ENCODE measurements at places on chromosomes 4 and X.

- peak; percentile 58 for DNase-seq
Measured at GRCh38 chr4:2867758-2868491, 24.3 kb downstream of the ADD1 start.

DNA sequence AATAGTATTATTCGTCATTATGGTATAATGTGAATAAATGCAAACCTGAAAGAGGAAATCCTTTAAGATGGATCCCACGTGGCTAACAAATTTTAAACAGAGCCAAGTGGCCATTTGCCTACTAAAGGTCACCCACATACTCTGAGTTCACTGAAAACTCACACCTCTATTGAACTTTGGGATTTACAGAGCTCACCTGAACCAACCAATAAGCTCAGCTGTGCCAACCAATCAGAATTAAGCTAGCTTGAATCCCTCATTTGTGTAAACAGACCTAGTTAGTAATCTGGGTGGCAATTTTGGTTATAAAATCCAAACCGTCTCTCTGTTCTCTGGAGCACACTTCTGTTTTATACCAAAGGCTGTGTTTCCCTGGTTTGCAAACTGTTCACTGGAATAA, 5.4 kb upstream of the NUDT9 start:
- no peak for DNase-seq

DNA sequence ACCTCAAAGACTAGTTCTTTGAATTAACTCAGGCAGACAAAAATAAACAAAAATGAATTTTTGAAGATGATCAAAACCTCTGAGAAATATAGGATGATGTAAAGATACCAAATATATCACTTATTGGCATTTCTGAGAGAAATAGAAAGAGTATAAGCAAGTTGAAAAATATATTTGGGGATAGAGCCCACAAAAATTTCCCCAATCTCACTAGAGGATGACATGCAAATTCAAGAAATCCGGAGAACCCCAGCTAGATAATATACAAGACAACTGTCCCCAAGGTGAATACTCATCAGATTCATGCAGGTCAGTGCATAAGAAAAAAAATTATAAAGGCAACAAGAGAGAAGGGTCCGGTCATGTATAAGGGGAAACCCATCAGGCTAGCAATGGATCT, 129.1 kb downstream of the CXXC4 start:
- DNase-seq, result no peak

DNA sequence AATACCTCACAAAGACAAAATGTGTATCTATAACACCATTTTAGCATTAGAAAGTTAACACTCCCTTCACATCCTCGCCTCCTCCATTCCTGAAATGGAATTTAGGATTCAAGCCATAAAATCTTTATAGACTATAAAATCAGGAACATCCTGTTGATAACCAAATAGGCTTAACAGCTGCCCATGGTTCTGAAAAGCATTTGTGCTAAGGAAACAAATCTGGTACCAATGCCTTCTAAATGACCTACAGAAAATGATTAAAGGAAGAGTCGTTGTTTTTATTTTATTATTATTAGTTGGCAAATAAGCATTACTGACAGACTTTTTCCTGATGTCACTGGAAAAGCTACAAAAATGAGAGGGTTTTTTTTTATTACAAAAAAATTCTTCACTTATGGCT, 79.8 kb downstream of the PAPSS1 start:
- DNase-seq, result no peak

DNA sequence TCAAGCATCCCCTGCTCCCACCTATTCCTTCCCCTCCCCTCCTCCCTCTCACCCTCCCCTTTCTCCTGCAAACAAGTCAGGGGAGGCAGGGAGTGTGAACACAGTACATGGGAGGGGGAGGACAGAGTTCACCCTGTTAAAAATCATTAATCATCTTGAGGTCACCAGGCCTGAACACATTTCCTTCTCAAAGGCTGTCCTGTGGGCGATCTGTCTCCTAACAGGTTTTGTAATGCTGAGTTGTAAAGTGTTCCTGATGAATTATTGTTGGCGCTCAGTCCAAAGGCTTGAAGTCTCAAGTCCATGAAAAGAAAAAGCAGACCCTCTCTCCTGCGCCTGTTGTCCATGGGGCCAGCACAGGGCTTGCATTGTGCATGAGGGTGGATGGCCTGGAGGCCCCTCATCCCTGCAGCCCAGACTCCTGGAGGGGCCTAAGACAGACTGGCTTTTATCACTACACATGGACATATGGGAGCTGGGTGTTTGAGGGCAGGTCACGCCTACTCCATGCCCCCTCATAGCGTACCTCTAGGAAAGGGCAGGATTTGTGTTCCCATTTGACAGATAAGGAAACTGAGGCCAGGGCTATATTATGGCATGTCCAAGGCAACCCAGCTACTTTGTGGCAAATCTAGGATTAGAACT, 189.1 kb downstream of the RAB28 start:
- DNase-seq, result no peak

DNA sequence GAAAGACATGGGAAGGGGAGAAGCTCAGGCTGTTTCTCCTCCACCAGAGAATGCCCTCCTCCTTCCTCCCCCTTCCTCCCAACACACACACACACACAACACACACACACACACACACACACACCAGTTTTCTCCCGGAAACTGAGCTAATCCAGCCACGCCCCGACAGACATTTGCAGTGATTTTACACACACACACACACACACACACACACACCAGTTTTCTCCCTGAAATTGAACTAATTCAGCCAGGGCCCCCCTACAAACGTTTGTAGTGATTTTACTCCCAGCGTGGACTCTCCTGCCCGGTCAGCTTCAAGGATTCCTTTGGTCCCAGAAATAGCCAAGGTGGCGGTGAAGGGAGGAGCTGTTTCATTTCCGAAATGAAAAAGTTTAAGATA, 32.9 kb upstream of the STX18 start:
- DNase-seq, result no peak

DNA sequence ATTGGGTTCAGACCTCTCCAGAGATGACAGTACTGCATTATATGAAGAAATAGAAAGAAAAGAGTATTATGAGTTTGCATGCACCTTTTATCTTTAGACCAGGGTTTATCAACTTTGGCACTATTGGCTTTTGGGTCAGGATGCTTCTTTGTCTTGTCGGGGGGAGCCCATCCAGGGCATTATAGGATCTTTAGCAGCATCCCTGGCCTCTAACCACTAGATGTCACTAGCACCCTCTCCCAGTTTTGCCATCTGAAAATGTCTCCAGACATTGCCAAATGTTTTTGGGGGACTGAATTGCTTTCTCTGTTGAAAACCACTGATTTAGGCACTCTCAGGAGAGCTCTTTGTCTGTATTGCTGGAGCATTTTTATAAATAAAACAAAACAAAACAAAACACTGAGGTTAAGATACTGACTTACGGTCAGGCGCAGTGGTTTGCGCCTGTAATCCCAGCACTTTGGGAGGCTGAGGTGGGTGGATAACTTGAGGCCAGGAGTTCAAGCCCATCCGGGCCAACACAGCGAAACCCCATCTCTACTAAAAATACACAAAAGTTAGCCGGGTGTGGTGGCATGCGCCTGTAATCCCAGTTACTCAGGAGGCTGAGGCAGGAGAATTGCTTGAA, 23.6 kb downstream of the CA5B start:
- peak; percentile 62 for DNase-seq

- no peak for DNase-seq
Measured at GRCh38 chrX:55159551-55159950, 60.6 kb upstream of the PAGE5 start.

DNA sequence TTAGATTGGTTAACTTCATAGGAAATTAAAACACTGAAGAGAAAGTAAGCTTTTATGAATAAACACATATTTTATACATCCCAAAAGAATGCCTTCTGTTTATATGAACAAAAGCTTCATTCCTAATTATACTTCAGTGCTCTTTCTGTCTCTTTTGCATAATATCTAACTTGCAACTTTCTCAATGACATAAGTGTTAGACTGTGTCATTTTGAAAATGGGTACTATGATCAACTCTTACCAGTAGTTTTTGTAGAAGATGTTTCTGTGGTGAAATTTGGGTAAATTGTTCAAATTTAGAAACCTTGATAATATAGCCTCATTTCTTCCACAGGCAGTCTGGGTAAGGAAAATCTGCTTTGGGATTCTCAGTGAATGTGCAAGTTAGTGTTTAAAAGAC, 991.4 kb downstream of the CCSER1 start:
- no peak for DNase-seq

DNA sequence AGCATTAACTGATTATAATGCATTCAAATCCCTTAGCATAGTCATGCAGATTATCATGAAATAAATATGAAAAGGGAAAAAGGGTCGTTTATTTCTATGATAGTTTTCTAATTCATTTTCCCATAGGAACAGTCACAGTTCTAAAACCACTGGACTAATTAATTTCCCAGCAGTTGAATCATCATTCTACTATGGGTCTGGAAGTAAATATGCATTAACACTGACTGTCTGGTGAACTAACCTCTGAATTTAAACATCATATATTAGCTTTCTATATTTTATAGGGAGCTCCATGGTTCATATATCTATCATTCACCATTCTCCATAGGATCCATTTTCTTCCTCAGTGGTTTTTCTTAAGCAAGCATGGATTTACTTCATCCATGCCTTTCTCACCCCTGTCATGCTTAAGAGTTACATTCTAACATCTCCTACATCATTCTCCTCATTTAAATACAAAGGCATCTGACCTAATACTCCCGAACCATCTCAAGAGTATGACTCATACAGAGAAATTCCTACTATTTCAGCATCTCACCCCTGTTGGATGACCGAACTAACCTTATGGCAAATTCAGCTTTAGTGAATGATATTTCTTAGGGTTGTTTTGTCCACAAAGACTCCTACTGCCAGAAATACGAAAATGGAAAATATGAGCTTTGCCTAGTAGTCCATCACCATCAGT, 198.7 kb upstream of the ADAMTS3 start:
- DNase-seq, result no peak

DNA sequence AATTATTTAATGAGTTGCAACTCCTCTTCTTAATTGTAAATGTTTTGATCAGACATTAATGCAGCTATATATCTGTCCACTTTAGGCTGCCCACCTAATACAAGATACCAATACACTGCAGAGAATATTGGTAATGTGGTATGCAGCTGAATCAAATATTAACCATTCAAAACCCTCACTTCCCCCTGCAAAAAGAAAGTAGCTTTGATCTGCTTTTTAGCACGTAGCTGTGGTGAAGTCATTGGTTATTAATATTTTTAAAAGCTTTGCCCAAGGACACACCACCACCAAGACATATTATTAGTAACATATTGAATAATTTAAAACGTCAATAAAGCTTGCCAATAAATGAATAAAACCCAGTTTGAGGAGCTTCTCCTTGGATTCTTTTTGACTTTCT, 28.6 kb upstream of the CYP2U1 start:
- no peak for DNase-seq

DNA sequence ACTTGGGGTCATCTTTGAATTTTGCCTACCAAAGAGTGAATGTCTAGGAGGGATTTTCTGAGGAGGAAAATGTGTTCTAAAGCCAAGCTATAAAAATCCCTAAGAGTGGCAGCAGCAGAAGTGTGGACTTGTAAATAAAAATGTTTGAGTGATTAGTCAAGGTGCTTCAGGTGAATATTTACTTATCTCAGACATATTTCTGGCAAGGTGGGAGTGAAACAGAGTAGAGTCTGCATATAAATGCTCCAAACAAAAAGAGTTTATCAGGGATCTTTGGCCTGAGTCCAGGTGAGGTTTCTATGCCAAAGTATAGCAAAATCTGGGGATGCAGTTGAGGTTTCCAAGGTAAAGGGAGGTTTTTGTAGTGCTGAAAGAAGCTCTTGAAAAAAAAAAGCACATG, 19.7 kb downstream of the CYSLTR1 start:
- DNase-seq, result no peak

- DNase-seq, result no peak
Measured at GRCh38 chr4:187357821-187358220, 634.2 kb upstream of the FAT1 start.

DNA sequence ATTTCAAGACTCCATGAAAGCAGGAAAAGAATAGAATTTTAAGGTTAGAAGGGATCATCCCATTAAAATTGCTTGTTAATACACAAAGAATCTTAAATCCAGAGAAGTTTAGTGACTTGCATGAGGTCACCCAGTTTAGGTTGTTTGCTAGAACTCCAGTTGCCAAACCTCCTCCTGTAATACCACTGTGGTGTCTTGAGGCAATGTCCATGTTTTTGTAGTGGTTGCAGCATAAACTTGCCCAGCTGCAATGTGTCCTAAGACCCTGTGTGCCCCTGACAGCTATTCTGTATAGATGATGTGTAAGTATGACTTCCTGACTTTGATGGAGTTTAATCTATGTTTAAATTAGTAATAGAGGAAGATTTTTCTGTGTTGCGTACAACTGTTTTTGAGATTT, 6.3 kb downstream of the SFRP2 start:
- no peak for DNase-seq

DNA sequence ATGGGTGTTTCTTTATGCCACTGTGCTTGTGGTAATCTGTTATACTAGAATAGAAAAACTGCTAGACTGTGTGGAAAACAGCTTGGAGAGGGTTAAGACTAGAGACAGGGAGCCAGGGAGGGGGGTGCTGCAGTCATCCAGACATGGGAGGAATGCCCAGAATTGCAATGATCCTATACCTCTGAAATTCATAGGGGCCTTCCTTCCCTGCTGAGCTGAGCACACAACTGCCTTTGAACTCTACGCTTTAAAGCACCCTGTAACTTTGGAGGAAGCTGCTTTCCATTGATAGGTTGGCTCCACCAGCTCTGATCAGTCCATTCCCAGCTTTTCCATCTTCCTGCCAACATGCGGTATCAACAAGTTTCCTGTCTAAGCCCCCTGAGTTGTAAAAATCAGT, 155.9 kb upstream of the RASGEF1B start:
- no peak for DNase-seq

GRCh38 chr4:28247805-28248204, 1387.2 kb downstream of the STIM2 start:
- no peak for DNase-seq

- DNase-seq, result no peak
Measured at GRCh38 chr4:43411226-43411625, 518.7 kb downstream of the GRXCR1 start.

- DNase-seq, result no peak
Measured at GRCh38 chr4:60808726-60809485, 391.2 kb upstream of the ADGRL3 start.

DNA sequence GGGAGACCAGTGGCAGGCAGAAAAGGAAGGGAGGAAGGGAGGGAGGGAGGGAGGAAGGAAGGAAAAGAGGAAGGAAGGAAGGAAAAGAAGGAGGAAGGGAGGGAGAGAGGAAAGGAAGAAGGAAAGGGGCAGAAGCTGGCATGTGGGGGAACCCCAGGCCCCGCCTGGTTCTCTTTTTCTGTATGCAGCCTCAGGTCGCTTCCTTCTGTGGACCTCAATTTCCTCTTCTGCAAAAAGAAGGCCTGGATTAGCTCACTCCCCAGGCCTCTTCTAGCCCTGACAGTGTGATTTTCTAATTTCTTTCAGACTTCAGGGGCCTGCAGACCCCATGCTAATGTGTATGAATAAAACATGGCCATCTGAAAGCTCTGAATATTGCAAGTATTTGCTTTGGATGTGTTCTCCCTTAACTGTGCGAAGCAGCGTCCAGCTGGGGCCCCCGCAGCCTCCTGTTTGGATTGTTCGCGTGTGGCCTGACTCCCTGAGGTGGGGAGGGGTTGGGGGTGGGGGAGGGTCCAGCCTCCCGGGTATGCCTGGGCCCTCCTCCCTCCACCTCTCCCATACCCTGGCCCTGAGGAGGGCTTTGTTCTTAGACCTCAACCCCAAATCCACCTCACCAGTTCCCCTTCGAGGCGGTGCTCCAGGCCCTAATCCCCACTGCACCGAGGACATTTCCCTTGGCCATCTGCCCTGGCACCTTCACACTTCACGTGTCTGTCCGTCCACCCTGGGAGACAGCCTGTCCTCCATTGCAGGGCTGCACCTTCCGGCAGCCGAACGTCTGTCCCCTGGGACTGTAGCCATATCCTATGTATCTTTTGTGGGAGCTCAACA, 199.9 kb upstream of the ATP6AP2 start:
- DNase-seq, result peak; percentile 31
